WTC11 (cell line): ENCODE measurements at places on chromosomes 1 and 21. TPM values are rescaled to one million over a fixed set of nuclear protein-coding genes. Genes with fewer than 3 reads are reported as not detected.

The OPTC gene
- total RNA-seq, result 0.55 to 1.2 TPM (median 0.76 TPM) in 3 replicates

The ADAMTSL4 gene
- 6.6 to 14.7 TPM (median 14.1 TPM) in 3 replicates for total RNA-seq

DNA sequence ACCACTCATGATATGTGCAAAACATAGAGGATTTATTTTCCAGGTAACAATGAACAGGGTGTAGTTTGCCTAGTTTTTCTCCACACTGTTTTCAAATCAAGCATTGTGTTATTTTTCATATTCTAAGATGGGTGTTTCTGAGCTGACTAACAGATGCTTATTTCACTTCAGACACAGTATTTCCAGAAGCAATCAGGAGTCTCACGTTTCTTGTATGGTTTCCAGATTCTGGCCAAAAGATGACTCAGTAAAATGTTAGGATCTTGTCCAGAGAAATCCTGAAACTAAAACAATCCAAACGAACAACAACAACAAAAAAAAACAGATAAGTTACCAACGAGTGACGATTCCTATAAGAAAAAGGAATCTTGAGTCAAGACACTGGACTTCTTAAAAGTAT is 5.3 kb downstream of the UTS2 start:
- no peak overlapping the region for H3K27ac ChIP-seq
- peaks cover 2% of the 10 kb centered on the region for H3K4me1 ChIP-seq
- H3K4me3 ChIP-seq, result no peak overlapping the region
- H3K27me3 ChIP-seq, result no peaks in the 10 kb centered on the region
- DNase-seq, result no peak
- H3K36me3 ChIP-seq, result no peaks in the 10 kb centered on the region

- no peak overlapping the region for H3K27ac ChIP-seq
- DNase-seq, result no peak
- H3K27me3 ChIP-seq, result no peaks in the 10 kb centered on the region
- no peak overlapping the region for H3K4me3 ChIP-seq
- no peaks in the 10 kb centered on the region for H3K4me1 ChIP-seq
Observed at GRCh38 chr1:68798071-68798470, 301.2 kb upstream of the DEPDC1 start.

GRCh38 chr1:181562395-181562794 is 79.1 kb downstream of the CACNA1E start:
- no peak for DNase-seq
- H3K27ac ChIP-seq, result no peak overlapping the region
- no peaks in the 10 kb centered on the region; the same call in 1 of the 2 replicates for H3K27me3 ChIP-seq
- no peaks in the 10 kb centered on the region for H3K36me3 ChIP-seq
- no peaks in the 10 kb centered on the region for H3K4me1 ChIP-seq
- H3K4me3 ChIP-seq, result no peak overlapping the region

GRCh38 chr1:17338706-17339493 is 30.9 kb downstream of the PADI4 start:
- no peaks in the 10 kb centered on the region for H3K27me3 ChIP-seq
- DNase-seq, result no peak
- H3K36me3 ChIP-seq, result peaks cover 6% of the 10 kb centered on the region; the same call in 1 of the 2 replicates
- H3K27ac ChIP-seq, result no peak overlapping the region

- no peaks in the 10 kb centered on the region for H3K27me3 ChIP-seq
- H3K4me1 ChIP-seq, result peaks cover 22% of the 10 kb centered on the region
- no peak for DNase-seq
- H3K4me3 ChIP-seq, result no peak overlapping the region
Observed at GRCh38 chr1:164838786-164839185, 279.8 kb downstream of the PBX1 start.

The RSBN1 gene
- 15.5 to 19.3 TPM (median 19.1 TPM) in 3 replicates for total RNA-seq

DNA sequence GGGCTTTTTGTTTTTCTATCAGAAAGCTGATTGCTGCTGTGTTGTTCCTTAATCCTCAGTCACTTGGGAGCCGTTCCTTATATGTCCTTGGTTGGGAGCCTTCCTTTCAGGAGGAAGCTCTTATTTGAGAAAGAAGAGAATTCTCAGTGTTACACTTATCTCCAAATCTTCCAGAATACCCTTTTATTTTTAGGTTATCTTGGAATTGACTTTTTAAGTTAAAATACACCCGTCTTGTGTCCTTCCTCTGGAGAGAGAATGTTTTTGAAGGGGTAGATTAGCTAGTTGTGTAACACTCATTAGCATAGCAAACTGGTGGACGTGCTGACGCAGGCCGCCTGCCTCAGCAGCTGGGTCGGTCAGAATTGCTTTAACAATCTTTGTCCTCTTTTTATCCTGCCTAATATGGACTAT is 42.1 kb downstream of the LRRC8B start:
- H3K4me1 ChIP-seq, result peaks cover 57% of the 10 kb centered on the region
- no peak for DNase-seq
- peaks cover 28% of the 10 kb centered on the region for H3K36me3 ChIP-seq
- H3K4me3 ChIP-seq, result peak overlapping the region; percentile 11; the same call in 1 of the 2 replicates
- H3K27me3 ChIP-seq, result no peaks in the 10 kb centered on the region
- peak overlapping the region; percentile 79 for H3K27ac ChIP-seq

GRCh38 chr1:189693140-189693539 is 784.5 kb downstream of the BRINP3 start:
- no peaks in the 10 kb centered on the region for H3K36me3 ChIP-seq
- no peak overlapping the region for H3K27ac ChIP-seq
- H3K27me3 ChIP-seq, result no peaks in the 10 kb centered on the region
- H3K4me3 ChIP-seq, result no peak overlapping the region
